ENCODE measurements at places on chromosomes 7 and 10. TPM values are rescaled to one million over a fixed set of nuclear protein-coding genes. Genes with fewer than 3 reads are reported as not detected.
A peak's percentile ranks its signal among the peaks of the same experiment; 100 is the strongest.

The C10orf71 gene
- total RNA-seq, result not detected

The RP9 gene
- total RNA-seq, result 11.8 TPM

The HYAL4 gene
- total RNA-seq, result not detected

The EFCAB10 gene
- not detected for total RNA-seq

The GRM8 gene
- total RNA-seq, result not detected

The GPR15LG gene
- total RNA-seq, result not detected

The CPA2 gene
- total RNA-seq, result not detected

The PRRT4 gene
- 0.16 TPM for total RNA-seq

The TEX47 gene
- total RNA-seq, result not detected

The SUGCT gene
- 0.44 TPM for total RNA-seq

DNA sequence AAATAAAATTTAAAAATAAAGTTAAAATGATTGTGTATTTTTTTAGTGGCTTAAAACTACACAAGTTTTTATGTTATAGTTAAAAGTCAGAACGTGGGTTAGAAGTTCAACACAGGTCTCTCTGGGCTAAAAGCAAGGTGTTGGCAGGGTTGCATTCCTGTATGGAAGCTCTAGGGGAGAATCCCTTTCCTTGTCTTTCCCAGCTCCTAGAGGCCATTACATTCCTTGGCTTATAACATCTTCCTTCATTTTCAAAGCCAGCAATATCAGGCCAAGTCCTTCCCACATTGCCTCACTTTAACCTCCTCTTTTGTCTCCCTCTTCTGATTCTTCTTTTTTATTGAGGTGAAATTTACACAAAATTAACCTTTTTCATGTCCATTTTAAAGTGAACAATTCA is 52.4 kb upstream of the EEPD1 start:
- DNase-seq, result no peak

- no peak for DNase-seq
Observed at GRCh38 chr7:114419441-114420272, 5.0 kb downstream of the FOXP2 start.

DNA sequence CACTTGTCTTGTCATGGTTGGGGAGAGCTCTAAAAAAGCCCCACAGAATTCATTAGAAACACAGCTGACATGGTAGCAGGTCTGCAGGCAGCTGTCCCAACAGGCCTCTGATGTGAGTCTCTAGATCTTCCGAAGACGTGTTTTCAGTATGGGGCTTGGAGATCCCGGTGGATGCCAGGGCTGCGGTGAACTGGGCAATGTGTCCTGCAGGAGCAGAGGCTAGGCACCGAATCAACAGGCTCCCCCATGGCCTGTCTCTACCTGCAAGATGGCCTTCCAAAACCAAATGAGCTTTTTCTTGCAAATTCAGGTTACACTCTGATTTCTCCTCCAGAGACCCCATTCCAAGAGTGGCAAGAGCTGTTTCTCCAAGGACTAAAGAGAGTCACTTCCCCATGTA is 2.9 kb downstream of the CPXM2 start:
- no peak for DNase-seq

DNA sequence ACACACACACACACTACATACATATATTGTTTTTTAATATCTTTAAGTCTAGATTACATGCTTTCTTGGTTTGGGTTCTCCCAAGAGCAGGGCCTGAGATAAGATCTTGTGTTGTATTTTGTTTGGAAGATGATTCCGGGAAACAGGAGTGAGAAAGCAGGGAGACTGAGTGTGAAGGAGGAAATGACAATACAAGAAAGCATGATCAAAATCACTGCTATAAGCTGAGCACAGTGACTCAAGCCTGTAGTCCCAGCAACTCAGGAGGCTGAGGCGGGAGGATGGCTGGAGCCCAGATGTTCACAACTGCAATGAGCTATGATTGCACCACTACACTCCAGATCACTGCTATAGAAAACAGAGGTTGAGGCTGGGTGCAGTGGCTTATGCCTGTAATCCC is 267.6 kb downstream of the SKIDA1 start:
- DNase-seq, result no peak

DNA sequence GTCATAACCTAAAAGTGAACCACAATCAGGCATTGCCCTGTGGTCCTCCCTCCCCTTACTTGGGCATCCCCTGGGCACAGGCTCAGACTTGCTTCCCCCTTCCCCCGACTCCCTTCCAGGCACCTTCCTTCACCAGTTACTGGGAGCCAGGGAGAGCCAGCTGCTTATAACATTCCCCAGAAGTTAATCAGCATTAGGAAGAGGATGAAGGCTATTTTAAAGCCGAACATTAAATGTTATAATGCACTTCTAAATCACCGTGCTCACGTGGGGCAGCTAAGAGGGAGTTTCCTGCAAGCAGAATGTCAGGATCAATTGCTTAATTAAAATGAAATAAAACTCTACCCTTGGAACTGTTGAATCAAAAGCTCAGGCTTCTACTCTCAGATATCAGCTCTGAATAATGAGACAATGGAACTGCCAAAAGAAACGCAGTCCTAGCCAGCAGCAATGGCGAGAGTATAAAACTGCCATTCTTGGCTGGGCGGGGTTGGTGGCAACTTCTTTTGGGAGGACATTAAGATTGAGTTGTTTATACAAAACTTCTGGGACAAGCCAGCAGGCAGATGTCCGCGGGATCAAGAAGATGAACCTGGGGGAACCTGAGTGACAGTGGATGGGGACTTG is 169.5 kb downstream of the FANK1 start:
- DNase-seq, result no peak

GRCh38 chr7:158818325-158819213 is 10.7 kb downstream of the ESYT2 start:
- peak; percentile 87 for DNase-seq

GRCh38 chr7:106679153-106679931 is 18.4 kb upstream of the CCDC71L start:
- DNase-seq, result no peak

DNA sequence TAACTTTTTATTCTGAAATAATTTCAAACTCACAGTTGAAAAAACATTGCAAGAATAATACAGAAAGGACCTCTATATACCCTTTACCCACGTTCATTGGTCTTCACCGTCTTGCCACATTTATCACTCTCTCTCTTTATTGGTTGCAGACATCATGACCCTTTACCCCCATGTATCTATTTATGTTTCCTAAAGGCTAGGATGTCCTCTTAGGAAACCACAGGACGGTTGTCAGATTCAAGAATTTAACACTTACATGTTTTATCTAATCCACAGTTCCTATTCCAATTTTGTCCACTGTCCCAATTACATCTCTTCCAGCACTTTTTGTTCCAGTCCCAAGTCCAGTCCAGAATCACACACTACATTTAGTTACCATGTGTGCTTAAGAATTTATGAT is 67.6 kb upstream of the FGFR2 start:
- DNase-seq, result no peak

DNA sequence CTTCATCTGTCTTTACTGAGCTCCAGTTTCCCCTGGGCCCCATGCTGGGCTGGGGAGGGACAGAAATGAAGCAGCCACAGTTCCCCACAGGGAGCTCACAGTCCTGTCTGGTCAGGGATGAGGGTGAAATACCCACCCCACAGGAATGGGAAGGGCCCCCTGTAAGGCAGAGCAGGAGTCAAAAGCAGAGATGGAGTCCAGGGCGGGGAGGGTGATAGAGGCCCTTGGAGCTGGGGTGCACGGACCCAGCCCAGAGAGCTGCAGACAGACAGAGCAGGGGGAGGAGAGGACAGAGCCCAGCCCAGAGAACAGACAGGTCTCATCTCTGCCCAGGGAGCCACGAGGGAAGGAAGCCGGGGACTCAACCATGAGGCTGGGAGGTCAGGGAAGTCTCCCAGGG is 34.9 kb upstream of the ZNF488 start:
- no peak for DNase-seq

GRCh38 chr7:111953611-111954010 is 252.6 kb downstream of the DOCK4 start:
- DNase-seq, result no peak

GRCh38 chr10:3528271-3528670 is 256.7 kb downstream of the KLF6 start:
- DNase-seq, result no peak

- DNase-seq, result peak; percentile 52
Observed at GRCh38 chr7:27921081-27921836, 181.3 kb downstream of the TAX1BP1 start.

GRCh38 chr10:130121486-130122079 is 11.0 kb upstream of the C10orf143 start:
- DNase-seq, result no peak

DNA sequence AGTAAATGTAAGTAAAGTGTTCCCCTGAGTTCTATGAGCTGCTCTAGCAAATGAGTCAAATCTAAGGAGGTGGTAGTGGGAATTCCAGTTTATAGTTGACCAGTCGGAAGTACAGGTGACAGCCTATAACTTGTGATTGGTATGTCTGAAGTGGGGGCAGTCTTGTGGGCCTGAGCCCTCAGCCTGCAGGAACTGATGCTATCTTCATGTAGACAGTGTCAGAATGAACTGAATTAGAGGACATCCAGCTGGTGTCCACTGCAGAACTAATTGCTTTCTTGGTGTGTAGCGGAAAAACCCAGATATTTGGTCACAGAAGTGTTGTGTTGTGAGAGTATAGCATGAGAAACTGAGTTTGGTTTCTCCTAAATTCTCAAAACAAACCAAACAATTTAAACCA is 127.9 kb upstream of the AMPH start:
- DNase-seq, result no peak

Data from activated CD8-positive, alpha-beta T cell treated with anti-CD3 and anti-CD28 coated beads, Interleukin-2, amount 10 ng/mL, durations not matched to agents 7 days and 5 days (primary cell).